NCI-H1417 treated with DMSO at 0.1 percent for 48 hours (cell line): ENCODE measurements at places on chromosomes 7 and 10.

- no peak for DNase-seq
Observed at GRCh38 chr7:92602352-92603088, 12.3 kb upstream of the FAM133B start.

- no peak for DNase-seq
Observed at GRCh38 chr7:102453319-102453718, 11.3 kb downstream of the ALKBH4 start.

DNA sequence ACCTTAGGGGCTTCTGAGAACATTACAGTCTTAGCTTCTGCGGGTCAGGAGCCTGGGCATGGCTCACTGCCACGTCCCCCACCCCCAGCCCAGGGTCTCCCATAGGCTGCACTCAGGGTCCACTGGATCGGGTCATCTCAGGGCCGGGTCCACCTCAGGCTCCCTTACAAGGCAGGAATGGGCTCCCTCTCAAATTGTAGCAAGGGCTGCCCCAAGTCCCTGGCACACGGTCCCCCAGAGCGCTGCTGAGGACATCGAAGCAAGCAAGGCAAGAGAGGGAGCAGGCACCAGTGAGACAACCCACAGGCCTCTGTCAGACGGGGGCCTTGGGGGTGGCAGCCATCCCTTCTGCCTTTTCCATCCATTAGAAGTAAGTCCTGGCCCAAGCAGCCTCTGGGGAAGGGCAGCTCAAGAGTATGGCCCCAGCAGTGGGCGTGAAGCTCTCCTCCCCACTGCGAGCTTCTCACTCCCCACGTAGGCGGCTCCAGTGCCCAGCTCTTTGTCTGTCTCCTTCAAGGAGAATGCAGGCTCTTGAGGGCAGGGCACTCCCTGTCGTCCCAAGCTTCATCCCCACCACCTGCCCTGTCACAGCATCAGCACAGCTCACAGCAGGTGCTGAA, 18.0 kb upstream of the RET start:
- no peak for DNase-seq

GRCh38 chr7:27095050-27095896, 527 bp downstream of the HOXA1 start:
- no peak for DNase-seq

DNA sequence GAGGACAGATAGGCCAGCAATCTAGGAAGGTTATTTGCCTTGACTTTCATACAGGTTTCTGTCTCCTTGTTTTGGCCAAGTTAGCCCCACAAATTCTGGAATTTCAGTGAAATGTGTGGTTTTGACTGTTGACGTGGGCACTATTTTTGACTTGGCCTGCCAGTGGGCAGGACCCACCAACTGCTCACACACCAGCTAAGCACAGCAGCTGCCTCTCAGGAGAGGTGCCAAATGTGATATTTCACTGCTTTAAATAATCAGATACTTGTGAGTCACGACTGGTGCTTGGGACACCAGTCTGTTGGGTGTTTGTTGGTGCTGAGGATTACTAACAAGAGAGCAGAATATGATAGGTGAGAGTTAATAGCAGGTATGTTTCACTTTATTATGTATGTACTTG, 409.7 kb upstream of the MTPN start:
- DNase-seq = no peak
